Activated naive CD4-positive, alpha-beta T cell (primary cell): ENCODE measurements at places on chromosomes 5 and 9.

DNA sequence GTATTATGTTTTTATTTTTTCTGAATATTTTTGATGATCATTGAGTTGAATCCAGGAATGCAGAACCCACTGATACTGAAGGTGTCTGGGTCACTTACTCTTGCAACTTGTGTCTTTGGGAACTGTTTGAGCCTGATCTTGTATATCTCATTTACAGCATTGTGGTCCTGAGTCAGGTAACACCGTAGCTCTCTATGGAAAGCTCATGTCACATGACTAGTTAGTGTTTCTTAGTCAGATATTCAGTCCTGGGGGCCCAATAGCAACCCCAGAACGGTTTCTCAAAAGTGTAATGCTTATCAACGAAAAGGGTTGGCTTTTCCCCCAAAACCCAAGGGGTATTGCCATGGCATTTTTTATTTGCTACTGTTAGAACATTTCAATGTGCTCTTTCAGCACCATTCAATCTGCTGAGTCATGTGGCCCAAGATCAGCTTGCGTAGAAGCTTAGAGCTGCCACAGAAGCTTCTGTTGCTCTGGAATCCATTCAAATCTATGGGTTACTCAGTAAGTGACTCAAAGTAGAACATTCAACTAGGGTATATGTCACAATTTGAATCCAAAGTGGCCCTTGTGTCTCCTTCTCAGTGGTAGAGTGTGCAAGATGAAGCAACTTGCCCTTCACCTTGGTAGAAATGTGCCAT, 12.1 kb upstream of the PTAR1 start:
- no peak for DNase-seq

- no peak for DNase-seq
Measured at GRCh38 chr9:124296796-124297550, 39.2 kb downstream of the NEK6 start.

DNA sequence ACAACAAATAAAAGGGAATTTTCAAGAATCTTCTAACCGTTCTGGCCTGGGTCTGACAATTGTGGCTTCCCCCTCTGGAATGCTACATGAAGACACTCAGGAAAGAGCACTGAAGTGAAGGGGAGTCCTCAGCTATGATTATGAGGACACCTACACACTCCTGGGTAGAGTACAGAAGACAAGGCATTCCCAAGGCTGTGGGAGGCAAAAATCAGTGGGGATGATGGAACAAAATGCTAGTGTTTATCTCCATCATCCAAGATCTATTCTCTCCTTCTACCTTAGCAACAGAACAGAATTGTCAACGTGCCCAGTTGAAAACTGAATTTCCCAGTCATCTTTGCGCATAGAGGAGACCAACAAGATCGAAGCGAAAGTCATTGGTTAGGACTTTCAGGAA, 130.1 kb upstream of the LARP1 start:
- no peak for DNase-seq

DNA sequence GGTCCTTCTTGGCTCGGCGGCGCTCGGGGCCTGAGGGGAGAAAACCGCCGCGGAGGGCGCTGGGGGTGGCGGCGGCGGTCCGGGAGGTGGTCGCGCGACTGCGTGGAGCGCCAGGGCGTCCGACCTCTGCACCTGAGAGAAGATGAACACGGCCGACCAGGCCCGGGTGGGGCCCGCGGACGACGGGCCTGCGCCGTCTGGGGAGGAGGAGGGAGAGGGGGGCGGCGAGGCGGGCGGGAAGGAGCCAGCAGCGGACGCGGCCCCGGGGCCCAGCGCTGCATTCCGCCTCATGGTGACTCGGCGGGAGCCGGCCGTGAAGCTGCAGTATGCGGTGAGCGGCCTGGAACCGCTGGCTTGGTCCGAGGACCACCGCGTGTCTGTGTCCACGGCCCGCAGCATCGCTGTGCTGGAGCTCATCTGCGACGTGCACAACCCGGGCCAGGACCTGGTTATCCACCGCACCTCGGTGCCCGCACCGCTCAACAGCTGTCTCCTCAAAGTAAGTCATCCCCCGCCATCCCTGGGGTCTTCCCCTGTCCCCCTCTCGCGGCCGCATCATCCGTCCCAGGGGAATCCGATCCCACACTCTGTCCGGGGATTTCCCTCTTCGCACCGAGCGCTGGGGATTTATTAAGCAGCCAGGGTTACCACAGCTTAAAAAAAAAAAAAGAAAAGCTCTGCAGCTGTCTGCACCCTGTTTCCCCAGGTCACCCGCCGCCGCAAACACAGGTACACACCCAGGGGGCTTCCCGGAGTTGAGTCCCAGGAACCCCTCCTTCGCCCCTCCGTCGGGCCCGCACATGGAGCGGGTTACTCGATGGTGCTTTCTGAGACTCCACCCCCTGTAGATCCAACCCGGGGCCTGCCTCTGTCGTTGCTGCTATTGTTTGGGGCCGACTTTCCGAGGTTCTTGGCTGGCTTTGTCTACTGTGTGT, at the start of gene GTF3C4:
Gene GTF3C4 (plus strand): TSS at position 8 of the 935 bp plus-strand sequence. CDS start 135 bp downstream, at position 143.
- peak; percentile 27 for DNase-seq

- no peak for DNase-seq
Measured at GRCh38 chr5:41465493-41466171, 44.8 kb downstream of the PLCXD3 start.

DNA sequence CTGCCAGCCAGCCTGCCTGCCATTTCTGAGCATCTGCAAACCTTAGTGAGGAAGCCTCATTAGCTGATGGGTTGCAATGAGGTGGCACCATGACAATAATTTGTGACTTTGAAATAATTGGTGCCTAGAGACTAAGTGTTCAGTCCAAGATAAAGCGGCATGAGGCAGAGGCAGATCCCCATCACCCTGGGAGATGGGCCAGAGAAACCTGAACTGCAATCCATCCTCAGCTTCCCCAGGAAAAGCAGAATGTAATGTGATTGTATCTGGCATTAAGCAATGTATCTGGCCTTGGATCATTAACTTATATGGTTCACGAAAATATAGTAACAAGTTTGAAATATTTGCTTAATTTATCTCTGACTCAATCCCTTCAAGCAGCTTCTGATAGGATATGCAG, 101.0 kb downstream of the SPOCK1 start:
- no peak for DNase-seq

DNA sequence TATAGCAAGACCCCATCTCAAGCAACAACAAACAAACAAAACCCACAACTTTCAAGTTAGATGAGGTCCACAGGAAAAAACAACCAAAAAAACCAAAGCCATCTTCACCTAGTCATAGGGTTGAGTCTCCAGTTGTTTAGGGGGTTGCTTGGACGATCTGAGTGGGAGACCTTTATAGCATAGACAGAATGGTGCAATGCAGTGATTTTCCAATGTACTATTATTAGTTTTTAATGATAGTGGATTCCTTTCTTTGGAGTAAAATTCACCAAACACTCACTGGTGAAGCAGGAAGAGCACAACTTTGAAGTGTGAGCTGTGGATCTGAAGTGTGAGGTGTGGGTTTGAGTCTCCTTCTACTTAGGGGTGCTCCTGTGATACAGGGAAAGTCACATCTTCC, 67.0 kb upstream of the KLF9 start:
- no peak for DNase-seq

DNA sequence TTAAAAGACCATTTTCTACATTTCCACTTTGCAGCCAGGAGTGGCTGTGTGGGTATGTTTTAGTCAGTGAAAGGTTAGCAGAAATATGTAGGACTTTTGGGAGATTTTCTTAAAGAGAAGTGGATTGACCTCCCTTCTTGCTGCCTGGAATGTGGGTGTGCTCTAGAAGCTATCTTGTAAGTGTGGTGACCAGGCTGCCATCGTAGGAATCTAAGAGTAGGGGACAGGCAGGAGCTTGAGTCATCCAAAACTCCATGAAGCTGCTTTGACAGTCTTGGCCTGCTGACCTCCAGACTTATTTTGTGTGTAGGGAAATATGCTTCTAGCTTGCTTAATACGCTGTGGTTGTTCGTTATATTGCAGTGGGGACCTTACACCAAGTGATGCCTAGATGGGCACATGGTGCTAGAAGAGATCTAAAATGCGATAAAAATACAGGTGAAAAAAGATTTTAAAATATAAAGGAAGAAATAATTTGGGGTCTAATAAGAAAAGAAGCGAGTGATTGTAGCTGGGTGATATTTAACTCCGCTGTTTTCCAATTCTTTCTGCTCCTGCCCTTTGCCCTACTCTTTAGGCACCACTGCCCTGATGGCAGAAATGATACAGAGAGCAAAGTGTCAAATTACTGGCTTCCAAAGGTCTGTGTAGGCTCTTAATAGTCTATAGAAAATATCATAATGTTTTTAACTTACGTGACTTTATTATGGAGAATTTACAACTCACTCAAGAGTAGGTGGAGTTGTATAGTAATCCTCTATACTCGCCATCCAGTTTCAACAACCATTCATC, 298.2 kb upstream of the ZNF608 start:
- no peak for DNase-seq

DNA sequence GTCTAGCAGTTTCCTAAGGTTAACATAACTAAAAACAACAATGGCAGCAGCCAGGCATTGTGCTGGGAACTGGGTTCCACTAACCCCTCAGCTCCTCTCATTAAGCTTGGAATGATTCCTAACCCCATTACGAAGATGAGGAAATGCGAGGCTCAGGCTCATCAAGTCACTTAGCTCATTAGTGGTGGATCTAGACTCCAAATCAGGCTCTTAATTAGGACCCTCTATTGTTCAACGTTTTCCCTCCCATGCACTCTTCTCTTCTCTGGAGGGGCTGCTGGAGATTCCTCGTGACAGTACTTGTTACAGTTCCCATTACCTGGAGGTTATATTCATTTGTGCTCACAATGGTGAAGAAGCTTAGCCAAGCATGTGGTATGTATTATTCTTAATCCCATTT, 6.5 kb downstream of the TAS2R1 start:
- DNase-seq, result no peak

DNA sequence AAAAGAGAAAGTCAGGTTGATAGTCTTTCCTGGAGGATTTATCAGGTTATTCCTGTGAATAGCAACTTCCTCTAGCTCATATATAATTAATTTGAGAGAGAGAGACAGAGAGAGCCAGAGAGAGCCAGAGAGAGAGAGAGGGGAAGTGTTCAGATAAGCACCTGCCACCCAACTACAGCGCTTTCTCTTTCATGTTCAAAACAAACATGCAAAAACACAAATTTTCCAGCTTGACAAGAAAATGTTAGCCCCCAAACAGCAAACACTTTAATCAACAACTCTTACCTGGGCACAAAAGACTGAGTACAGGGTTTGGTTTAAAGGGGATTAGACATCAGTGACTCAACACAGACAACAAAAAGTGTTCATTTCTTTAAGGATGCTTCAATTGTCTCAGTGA, 61.7 kb upstream of the PLPP6 start:
- no peak for DNase-seq

GRCh38 chr5:69276422-69277174, 41.9 kb downstream of the CDK7 start:
- no peak for DNase-seq

DNA sequence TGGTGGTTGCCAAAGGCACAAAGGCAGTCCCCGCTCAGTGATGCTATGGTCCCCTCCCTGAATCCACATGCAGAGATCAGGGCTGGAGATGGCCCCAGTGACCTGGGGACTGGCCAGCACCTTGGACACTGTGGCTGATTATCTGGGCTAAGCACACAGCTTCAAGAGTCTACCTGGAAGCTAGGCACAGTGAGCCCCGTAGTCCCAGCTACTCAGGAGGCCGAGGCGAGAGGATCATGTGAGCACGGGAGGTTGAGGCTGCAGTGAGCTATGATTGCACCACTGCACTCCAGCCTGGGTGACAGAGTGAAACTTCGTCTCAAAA, 8.3 kb upstream of the SCGB3A1 start:
- no peak for DNase-seq

- no peak for DNase-seq
Measured at GRCh38 chr9:114016629-114017423, 61.3 kb downstream of the AMBP start.

GRCh38 chr9:68912561-68912960, 101.4 kb downstream of the PRKACG start:
- no peak for DNase-seq

DNA sequence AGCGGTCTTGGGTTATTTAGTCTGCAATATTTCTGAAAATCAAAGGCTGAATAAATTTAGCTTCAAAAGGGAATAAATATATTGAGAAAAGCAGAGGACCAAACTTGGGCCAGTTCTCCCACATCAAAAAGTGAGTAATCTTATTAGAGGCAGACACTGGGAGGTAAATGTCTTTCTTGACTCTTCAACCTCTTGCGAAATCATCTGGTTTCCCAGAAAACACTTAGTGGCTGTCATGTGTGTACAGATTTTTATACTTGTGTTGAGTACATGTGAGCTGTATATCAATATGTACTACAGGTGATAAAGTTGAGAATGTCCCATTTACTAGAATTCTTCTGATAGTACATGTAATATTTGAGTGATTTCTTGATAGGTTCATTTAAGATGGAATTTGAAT, 454.9 kb downstream of the PRR16 start:
- DNase-seq, result no peak

DNA sequence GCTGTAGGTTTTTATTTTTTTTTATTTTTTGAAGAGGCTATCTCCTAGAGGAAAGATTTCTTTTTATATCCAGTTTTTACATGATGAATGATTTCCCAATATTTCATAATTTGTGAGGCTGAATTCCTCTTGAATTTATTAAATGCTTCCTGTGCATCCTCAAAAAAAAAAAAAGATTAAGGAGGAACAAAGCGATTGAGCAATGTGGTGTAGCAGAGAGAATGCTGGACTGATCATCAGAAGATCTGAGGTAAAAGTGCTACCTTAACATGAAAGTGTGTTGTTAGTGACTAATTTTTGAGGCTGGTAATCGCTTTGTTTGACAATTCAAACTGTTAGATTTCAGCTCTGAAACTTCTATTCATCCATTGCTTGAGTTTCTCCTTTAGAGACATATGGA, 125.1 kb downstream of the ESM1 start:
- DNase-seq, result no peak

DNA sequence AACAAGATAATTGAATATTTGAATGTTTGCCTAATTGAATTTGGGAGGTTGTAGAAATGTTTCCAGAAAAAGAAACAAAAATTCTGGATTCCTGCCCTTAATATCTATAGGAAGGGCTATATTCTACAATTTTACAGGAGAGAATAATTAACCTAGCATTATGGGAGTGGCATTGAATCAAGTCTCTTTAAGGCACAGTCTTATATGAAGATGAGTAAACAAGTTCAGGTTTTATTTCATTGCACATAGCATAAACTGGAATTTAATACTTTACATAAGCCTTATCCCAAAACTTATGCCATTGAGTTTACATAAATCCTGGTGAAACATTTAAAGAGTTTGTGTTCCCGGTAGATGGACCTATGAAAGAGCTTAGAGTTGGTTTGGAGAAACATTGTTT, 138.1 kb upstream of the ADAMTSL1 start:
- DNase-seq, result no peak

- no peak for DNase-seq
Measured at GRCh38 chr5:90682278-90682677, 123.7 kb downstream of the ADGRV1 start.

GRCh38 chr9:16825331-16825725, 45.1 kb downstream of the BNC2 start:
- DNase-seq, result no peak

DNA sequence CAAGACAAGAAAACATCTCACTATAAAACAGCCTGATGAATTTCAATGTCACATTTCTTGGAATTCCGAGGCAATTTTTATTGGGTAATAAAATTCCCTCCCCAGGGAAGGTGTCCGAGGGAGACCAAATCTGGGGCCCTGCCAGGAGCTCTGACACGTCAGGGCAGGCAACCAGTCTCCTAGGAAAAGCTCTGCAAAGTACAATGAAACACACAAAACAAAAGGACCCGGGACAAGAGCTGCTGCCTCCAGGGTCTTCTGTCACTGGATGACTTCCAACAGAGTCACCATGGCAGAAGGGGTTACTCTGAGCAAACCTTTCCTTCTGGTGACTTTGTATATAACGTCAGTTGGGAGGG, 50.8 kb downstream of the SAXO1 start:
- DNase-seq, result no peak

- DNase-seq, result no peak
Measured at GRCh38 chr5:116374434-116374852, 200.2 kb downstream of the SEMA6A start.
